ENCODE measurements at places on chromosomes 7 and 10.

- no peak for DNase-seq
These were observed 933.6 kb upstream of the ZWINT start for GRCh38 chr10:57294698-57295097.

GRCh38 chr10:68301790-68302502 is 29.9 kb upstream of the HNRNPH3 start:
- no peak for DNase-seq

- no peak for DNase-seq
These were observed 657 bp downstream of the ECHDC3 start for GRCh38 chr10:11742779-11743298.

DNA sequence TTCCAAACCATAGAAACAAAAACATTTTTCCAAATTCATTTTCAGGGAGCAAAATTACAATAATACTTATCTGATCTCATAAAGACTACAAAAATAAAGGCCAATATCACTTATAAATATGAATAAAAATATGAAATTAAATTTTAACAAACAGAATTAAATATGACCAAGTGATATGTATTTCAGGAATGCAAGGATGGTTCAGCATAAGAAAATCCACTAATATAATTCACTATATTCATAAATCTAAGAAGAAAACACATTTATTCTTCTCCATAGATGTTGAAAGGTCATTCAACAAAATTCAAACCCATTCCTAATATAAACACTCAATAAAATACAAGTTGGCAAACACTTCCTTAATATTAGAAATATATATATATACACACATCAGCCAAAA is 115.2 kb upstream of the TMEM168 start:
- DNase-seq, result no peak
